ENCODE measurements at places on chromosomes 4 and X.

- no peak for DNase-seq
Observed at GRCh38 chr4:5157791-5158770, 106.8 kb downstream of the STK32B start.

GRCh38 chr4:48804584-48805301 is 24.7 kb upstream of the FRYL start:
- DNase-seq, result no peak

- no peak for DNase-seq
Observed at GRCh38 chrX:68376373-68376772, 56.9 kb downstream of the OPHN1 start.

DNA sequence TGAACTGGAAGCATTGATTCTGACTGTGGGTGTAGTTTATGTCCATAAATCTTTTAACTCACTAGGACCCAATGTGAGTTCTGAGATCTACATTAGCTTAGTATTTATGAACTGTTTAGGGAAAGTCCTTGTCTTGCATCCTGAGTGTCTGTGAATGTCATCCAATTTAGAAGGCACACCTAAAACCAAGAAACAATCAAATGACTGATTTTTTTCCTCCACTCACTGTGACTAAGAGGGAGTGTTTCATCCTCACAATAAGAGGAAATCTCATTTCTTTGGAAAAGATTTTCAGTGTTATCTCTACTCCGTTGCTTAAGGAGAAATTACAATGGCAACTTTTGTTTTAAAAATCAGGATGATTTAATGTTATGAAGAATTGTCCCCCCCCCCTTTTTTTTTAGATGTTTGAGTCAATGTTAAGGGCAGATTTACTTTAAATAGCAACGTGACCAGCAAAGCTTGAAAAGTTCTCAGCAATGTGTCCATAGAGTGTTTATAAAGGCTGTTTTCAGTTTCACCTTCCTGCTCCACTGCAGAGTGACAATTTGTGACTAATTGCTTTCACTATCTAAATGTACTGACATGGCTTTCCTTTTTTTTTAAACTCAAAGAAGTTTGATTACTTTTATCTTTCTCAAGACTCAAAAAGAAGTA is 173.0 kb downstream of the SPCS3 start:
- DNase-seq, result no peak

DNA sequence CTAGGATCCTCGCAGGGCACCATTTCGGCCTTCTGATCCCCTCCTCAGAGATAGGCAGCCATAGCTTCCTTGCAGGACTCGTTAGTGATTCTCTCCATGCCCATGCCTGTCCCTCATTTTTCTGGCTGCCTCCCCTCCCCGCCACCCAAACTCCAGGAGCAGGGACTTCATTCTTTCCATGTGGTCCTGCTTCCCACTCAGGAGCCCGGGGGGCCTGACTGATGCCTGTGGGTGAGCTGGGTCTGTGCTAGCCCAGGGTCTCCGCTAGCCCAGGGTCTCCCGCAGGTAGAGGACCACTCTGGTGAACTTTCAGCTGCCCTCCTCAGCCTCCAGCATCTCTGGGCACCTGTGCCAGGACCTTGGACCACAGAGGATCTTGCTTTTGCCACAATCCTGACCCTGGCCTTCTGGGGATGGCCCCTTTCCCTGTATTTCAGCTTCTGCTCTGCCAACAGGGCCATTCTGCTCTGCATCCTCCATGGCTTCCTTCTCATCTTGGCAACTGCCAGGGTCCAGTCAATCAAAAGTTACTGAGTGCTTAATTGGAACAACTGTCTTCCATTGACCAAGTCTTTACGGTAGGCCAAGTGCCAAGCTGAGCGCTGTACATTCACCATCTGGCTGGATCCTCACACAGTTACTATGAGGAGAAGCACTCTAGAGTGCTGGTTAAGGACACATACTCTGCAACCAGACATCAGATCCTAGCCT is 152.2 kb downstream of the EFNB1 start:
- no peak for DNase-seq

- no peak for DNase-seq
Observed at GRCh38 chr4:178696515-178696914, 1254.3 kb upstream of the AGA start.

DNA sequence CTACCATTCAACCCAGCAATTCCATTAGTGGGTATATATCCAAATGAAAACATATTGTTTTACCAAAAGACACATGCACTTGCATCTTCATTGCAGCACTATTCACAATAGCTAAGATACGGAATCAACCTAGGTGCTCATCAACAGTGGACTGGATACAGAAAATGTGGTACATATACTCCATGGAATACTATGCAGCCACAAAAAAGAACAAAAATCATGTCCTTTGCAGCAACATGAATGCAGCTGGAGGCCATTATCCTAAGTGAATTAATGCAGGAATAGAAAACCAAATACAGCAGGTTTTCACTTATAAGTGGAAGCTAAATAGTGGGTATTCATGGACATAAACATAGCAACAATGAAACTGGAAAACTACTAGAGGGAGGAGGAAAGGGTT is 38.1 kb upstream of the BBS7 start:
- no peak for DNase-seq

Data from NCI-H187 (cell line).